ENCODE measurements at places on chromosomes 16 and 17.

- no peak for DNase-seq
Observed at GRCh38 chr17:37179893-37180292, 195.9 kb upstream of the C17orf78 start.

DNA sequence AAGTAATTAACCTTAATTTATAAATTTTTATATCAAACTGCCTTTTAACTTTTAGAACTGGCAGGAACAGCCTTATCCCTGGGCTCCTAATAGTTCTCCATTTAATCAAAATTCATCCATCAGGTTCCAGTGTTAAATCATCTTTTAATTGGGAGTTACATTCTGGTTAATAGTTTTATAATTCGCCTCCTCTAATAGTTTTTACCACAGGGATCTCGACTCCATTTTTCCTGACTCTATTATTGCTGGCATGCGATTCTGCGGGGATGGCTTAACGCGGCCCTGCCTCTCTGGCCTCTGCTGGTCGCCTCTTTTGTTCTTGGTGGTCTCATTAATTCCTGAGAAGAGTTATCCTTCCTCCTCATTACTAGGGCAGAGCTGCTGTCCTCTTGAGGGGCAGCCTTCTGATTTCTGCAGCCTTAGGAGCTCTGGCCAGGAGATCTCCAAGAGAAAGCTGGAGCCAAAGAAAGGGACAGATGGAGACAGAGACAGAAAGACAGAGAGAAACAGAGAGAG, 71.1 kb downstream of the MRM1 start:
- DNase-seq: no peak

DNA sequence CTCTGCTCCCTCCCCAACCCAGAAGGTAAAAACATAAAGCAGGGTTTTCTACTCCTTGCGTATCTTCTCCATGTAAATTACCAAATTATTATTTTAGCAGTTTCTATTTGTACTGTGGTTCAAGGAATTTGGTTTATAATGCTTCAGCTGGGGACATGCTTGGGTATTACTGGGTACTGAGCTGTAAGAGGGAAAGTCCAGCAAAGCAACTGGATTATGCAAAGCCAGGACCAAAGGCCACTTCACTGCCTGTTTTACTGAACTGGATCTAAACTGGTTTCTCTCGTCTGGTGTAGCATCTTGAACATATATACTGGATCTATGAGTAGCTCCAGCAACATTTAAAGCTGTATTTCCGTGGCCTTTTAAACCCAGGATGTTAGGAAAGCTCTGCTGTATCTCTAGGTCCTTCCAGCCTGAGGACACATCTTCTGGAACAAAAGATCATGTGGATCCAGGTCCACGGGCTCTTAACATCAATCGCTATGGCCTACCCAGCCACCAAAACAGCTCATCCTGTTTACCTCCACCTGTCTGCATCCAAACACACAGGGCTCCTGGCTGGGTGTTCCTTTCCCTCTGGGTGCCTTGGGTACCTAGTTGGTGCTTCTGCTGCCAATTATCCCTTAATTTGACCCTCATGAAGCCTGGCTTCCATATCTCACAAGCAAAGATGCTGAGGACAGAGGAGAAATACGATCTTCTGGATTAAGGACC, 7.2 kb downstream of the PMP22 start:
- DNase-seq: no peak

GRCh38 chr17:40373324-40373723, 8.8 kb upstream of the GJD3 start:
- no peak for DNase-seq

- no peak for DNase-seq
Observed at GRCh38 chr17:10352893-10353292, 19.9 kb downstream of the MYH13 start.

- DNase-seq: no peak
Observed at GRCh38 chr17:5718726-5719125, 134.4 kb upstream of the NLRP1 start.
